Left renal pelvis (tissue), 4 donors: ENCODE measurements at places on chromosomes 4 and X. TPM values are rescaled to one million over a fixed set of nuclear protein-coding genes. Genes with fewer than 3 reads are reported as not detected.

The RHOXF1 gene
- polyA plus RNA-seq = 1.7 TPM

DNA sequence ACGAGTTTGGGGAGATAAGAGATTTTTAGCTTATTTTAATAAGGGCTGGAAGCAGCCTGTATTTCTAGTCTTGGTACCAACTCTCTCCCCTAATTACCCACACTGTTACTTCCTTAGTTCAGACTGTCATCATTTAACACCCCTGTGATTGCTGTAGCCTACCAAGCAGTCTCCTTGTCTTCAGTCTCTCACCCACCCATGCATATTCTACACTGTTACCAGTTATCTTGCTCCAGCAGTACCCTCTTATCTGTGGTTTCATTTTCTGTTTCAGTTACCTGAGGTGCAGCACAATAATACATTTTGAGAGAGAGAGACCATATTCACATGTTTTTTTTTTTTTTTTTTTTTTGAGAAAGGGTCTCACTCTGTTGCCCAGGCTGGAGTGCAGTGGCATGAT lies 80.2 kb downstream of the DIAPH2 start:
- no peak for DNase-seq

- no peak for DNase-seq
These were observed 105.3 kb upstream of the TMEM150C start for GRCh38 chr4:82666970-82667665.

- no peak for DNase-seq
These were observed 648.7 kb upstream of the DIPK2B start for GRCh38 chrX:45849261-45849862.
